Muscle of back (tissue), 13 donors: ENCODE measurements at places on chromosomes 16 and 17. TPM values are rescaled to one million over a fixed set of nuclear protein-coding genes. Genes with fewer than 3 reads are reported as not detected.

DNA sequence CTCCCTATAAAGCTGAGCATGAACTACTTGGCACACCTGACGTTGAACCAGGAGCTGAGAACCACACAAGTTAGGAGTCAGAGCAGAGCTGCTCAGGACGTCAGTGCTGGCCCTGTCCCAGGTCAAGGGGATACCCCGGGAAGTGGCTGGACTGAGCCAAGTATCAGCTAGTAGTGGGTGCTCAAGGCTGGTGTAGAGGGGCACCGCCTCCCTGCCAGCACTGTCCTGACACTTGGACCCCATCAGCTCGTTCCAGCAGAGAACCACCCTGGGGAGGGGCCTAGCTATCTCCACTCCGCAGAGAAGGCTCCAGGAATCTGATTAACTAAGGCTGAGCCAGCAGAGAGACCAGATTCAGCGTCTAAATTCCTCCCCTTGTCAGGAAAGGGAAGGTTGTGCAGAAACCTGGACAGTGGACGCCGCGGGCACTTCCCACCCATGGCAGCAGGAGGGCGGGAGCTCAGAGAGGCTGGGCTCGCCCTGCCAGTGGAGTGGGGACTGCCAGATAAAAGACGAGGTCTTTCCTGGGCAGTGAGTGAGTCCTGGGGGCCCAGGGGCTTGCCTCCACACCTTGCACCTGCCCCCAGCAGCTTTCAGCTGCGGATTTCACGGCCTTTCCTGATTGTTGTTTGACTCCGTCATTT, 21.0 kb downstream of the C16orf90 start:
- DNase-seq, result no peak

DNA sequence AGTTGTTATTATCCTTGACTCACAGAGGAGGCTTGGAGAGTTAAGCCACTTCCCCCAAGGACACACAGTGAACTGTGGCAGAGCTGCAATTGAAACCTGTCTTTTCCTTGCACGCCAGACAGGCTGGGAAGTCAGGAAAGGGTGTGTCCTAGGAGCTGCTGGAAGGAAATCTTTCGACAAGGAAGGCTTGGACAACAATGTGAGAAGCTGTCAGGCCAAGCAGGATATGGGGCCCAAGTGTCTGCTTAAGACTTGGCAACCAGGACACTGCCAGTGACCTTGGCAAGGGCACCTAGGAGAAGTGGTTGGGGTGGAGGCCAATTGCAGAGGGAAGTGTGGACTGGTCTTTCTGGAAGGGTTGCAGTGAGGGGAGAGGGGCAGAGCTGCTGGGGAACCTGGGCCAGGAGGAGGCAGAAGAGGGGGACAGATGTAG, 2.1 kb upstream of the CAMKK1 start:
- no peak for DNase-seq

- DNase-seq, result peak; percentile 52
Measured at GRCh38 chr16:9854675-9855074, 327.6 kb downstream of the GRIN2A start.

- peak; percentile 68 for DNase-seq
Measured at GRCh38 chr16:66660422-66661209, 35.9 kb downstream of the CMTM4 start.

DNA sequence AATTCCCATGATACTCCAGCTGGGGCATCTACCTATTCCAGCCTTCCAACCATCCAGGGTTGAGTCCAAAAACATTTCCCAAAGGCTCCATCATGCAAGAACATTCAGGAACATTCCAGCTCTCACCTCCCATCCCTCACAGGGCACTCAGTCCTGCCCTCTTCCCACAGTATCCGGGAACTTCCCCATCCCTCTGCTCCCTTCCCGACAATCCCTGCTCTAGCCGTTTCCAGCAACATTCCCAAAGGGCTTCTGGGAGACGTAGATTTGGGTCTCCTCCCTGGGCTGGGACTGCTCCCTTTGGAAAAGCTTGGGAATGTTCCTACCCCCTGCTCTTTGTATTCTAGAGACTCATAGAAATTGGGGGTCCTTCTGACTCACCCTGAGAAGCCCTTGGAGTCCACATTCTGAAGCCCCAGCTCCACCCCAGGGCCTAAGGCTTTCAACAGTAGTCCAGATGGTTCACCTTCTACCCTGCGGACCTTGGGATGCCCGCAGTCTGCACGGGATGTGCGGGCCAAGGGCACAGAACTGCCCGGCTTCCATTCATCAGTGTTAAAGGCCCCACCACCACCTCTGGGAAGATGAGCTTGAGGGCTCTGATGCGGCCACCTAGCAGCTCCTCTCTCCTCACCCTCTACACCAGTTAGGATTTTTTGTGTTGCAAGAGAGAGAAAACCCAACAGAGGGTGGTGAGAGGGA, 25.4 kb downstream of the NGFR start:
- DNase-seq, result peak; percentile 34

GRCh38 chr16:87829622-87829980, 39.7 kb downstream of the SLC7A5 start:
- DNase-seq, result no peak

DNA sequence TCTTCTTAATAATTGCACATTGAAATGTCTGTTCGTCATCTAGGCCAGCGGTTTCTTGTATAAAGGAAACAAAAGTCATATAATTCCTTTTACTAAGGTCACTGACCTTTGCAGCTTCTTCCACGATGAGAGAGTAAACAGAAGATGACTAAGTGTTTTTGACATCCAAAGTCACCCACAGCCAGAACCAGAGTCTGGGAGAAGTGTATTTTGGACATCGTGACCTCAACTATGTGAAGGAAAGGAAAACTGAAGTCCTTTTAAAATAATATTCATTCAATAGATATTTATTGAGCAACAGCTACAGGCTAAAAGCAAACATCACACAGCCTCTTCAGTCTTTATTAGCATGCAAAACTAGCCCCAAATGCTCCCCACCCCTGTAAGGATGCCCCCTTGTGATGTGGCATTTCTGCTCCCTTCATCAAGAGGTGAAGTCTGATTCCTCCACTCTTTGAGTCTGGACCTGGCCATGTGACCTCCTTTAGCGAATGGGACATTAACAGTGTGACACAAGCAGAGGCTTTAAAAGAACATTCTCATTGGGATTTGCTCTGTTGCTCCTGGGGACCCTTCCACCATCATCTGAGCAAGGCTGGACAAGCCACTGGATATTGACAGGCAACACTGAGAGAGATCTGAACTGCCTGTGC, 8.1 kb upstream of the PMP22 start:
- no peak for DNase-seq

DNA sequence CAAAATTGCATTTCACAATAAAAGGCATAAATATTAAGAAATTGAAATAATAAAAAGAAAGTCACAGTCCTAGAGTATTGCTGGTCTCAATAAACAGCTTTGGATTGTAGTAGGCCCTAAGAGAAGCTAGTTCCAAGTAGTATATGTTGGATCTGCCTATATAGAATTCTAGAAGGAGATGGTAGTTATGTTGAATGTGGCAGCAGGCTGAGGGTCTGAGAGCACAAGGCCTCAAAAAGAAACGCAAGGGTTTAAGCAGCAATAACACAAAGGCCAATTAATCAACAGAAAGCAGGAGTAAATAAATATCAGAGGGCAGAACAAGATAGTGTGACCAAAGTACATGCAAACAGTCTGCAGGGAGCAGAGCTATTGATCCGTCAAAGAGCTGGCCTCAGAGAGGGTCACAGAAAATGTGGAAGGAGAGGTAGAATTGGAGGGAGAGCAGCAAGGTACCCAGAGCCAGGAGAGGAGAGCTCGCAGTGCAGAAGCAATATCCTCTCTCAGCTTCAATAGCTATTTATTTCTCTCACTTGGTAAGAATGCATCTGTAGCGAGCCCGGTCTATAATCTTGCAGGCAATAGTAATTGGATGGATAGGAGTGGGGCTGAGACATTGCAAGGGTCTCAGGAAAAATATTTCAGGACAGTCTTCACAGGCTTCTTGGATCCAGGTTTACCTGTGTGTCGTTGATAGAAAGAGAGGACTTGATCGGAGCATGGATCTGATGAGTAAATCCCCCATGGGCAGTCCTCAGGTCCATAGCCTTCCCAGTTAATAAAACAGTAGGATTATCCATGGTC, 25.1 kb upstream of the MED13 start:
- DNase-seq, result no peak

DNA sequence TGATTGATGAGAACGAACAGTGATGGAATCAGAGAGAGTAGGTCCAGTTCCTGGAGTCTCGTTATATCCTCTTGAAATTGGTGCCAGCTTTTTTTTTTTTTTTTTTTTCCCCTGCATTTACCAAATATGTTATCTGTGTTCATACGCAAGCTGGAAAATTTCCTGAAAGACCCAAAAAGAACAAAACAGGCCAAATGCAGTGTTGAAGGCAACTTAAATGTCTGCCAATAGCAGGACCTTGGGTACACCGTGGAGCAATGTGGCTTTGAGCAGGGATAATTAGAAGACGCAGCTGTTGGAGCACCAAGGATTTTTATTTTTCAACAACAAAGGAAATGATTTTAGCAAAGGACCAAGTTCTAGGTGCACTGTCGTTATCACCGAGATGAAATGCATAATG, 105.0 kb downstream of the ABCC6 start:
- no peak for DNase-seq

DNA sequence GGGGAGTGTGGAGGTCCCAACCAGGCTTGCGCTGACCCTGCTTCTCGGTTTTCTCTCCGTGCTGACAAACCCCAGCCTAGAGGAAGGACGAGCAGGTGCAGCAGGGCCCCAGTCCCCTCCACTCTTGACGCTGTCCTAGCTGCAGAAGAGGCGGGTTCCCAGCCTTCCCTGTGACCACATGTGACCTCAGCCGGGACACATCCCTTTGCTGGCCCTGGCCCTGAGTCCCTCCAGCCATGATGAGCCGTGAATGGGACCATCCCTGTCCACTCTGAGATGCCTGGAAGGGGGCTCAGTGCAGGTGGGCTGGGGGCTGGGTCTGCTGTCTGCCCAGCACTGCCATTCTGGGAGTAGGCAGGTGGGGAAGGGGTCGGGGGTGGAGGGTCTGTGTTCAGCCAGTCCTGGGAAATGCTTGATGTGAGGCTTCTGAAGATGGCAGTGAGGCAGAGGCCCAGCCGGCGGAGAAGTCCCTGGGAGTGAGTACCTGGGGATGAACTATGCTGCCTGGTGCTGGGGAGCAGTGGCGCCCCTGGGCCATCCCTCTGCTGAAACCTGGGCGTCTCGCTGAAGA, 1.9 kb upstream of the TUBB3 start:
- DNase-seq, result no peak

The SMARCE1 gene
- 122 TPM for polyA plus RNA-seq

The SLC38A8 gene
- not detected for polyA plus RNA-seq
